H7 (cell line): ENCODE measurements at places on chromosomes 5 and 9. TPM values are rescaled to one million over a fixed set of nuclear protein-coding genes. Genes with fewer than 3 reads are reported as not detected.

The TOR1A gene
- total RNA-seq: 22.9 and 27.1 TPM in 2 replicates

GRCh38 chr5:1483856-1484729 is 38.9 kb upstream of the SLC6A3 start:
- no peak for DNase-seq

The WNT8A gene
- 7.5 and 13.2 TPM in 2 replicates for total RNA-seq

GRCh38 chr5:37637165-37637845 is 202.5 kb downstream of the GDNF start:
- no peak for DNase-seq

The LIFR gene
- 10.5 and 11.8 TPM in 2 replicates for total RNA-seq

DNA sequence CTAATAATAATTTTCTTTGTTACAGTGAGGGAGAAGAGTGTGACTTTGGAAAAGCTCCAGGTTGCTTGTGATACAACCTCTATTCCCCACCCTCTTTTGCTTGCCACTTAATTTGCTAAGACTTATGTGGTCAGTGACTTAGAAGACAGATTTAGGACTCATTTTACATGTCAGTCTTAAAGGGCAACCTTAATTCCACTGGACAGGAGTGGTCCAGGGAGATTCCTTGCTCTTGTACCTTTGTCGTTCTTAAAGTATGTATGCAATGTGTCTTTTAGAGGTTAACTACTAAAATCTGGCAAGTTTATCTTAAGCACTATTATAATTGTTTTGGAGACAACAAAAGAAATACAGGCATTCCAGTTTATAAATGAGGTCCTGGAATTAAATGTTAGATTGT is 20.0 kb downstream of the SLC30A5 start:
- DNase-seq: no peak

The ACOT12 gene
- total RNA-seq: not detected in 2 replicates

The EPB41L4B gene
- 9.1 and 11.8 TPM in 2 replicates for total RNA-seq

DNA sequence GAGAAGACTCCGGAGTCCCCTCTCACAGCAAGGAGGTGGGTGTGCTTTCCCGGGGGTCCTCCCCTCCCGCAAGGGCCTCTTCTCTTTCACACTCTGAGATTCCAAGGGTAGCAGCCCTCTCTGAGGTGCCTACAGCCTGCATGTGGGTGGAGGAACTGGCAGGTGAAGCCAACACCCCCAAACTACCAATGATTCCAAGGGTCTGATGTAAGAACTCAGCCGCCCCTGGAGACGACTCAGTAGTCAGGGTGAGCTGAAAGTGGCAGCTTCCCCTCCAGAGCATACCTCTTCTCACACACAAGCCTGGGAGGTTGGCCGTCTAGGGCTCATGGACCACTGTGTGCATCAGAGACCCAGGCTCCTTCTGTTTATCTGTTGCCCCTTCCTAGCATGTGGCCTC is 66.1 kb downstream of the TSPAN17 start:
- DNase-seq: no peak

The BTNL8 gene
- 0.21 and 0.22 TPM in 2 replicates for total RNA-seq

The PROB1 gene
- total RNA-seq: 1.4 and 1.7 TPM in 2 replicates

The FOXD4L3 gene
- total RNA-seq: 0.04 TPM in 1 of 2 replicates, not detected in the other

DNA sequence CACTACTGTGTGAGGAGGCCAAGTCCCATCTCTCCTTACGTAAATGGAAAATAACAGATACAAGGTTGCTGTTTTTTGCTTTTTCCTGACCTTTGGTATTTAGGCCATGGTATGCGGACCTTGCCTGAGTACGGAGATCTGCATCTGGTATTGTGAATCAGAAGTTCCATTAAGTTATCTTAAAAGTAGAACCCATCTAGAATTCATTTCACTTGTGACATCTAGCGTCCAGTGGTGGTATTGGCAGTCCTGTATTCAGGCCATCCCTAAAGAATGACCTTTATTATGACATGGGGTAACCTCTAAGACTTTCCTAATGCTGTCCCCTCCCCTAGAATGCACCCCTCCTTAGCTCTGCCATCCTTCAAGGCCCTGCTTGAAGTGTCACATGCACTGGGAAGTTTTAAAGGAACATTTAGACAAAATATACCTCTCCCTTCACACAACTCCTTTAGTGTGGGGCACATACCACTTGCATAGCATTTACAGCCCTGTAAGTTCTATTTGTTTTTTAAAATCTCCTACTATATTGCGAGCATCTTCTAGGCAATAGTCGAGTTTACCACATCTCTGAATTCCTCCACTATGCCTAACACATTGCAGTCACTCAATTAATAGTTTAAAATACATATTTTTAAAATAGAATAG is 1.9 kb upstream of the SPDL1 start:
- DNase-seq: peak; percentile 27

DNA sequence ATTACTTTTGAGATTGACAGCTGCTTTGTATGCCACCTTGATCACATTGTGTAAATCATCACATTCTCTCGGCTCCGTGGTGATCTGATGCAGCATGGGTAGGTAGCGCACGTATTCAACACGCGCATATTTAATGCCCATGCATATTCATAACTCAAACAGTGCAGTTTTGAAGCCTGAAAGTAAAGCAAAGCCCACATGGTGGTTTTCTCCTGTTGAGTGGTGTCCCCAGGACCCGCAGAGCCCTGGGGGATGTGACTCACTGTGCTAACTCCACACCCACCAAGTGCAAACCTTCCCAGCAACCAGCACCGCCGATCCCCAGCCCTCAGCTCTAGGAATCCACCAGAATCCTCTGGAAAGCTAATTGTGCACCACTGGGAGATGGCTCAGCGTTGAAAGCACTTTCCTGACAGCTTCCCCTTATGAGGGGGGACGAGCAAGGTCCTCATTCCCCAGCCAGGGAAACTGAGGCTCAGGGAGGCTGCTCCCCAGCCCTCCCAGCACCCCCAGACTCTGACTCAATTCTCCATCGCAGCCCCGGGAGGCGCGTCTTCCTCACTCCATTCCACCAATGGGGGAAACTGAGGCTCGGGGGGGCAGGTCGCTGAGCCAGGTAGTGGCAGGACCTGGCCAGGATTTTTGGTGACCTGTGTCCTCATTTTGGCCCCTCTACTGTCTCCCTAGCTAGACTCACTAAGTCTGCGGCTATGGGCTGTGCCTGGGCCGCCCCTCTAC is 46.4 kb downstream of the SARDH start:
- no peak for DNase-seq

DNA sequence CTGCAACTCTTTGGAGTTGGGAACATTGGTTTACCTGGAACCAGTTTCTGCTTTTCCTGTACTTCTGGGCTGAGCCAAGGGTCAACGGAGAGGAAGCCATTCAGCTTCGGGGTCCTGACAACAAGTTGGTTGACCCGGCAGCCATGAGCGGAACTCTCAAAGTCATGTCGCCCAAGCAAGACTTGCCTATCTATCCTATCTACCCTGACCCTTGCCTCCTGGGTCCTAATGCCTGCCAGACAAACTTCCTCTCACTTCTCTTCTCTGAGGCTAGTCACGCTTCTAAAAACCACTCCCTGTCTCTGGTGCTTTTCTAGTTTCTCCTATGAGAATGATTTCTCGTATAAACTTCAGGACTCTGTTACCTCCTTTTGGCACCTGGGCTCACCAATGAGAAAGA is 44.7 kb upstream of the CRHBP start:
- no peak for DNase-seq

GRCh38 chr9:134011401-134011800 is 13.9 kb upstream of the BRD3OS start:
- no peak for DNase-seq

- DNase-seq: no peak
Observed at GRCh38 chr5:177462021-177462670, 11.3 kb downstream of the DBN1 start.

- no peak for DNase-seq
Observed at GRCh38 chr5:148776780-148777179, 49.6 kb upstream of the ADRB2 start.

- DNase-seq: no peak
Observed at GRCh38 chr9:129761293-129761900, 8.6 kb upstream of the PTGES start.

The PRR7 gene
- 11.4 and 12.1 TPM in 2 replicates for total RNA-seq

The AP3S1 gene
- total RNA-seq: 40.6 and 59.3 TPM in 2 replicates

The GLRA1 gene
- total RNA-seq: not detected in 2 replicates

GRCh38 chr9:105416840-105417239 is 31.0 kb upstream of the FSD1L start:
- no peak for DNase-seq

DNA sequence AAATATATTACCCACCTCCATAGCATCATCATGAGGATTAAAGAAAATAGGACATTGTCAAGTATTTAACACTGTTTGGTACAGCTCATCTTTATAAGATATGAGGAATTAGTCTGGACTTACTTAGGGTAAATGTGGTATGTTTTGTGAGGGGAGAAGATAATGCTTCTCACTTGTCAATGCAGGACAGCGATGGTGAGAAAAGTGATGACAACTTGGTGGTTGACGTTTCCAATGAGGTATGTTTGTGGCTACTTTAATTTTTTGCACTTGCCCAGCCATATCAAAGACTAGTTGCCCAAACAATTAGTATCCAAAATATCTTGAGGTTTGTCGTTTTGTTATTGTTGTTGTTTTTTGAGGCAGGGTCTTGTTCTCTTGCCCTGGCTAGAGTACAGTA is 133.9 kb downstream of the TLE4 start:
- DNase-seq: no peak

DNA sequence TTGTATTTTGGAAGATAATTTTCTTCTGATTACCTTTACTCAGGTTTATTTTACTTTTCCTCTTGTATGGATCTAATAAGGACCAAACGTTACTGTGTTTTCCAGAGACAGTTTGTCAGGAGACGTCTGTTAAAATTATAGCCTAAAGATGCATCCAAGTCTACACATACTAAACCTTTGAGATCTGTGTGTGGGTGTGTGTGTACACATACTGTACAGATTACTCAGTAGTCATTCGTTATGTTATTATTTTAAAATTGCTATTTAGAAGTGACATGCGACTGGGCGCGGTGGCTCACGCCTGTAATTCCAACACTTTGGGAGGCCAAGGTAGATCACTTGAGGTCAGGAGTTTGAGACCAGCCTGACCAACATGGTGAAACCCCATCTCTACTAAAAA is 51.6 kb upstream of the CNTLN start:
- no peak for DNase-seq

GRCh38 chr5:90873033-90873517 is 314.5 kb downstream of the ADGRV1 start:
- no peak for DNase-seq

The EFNA5 gene
- total RNA-seq: 5.3 and 7.8 TPM in 2 replicates

DNA sequence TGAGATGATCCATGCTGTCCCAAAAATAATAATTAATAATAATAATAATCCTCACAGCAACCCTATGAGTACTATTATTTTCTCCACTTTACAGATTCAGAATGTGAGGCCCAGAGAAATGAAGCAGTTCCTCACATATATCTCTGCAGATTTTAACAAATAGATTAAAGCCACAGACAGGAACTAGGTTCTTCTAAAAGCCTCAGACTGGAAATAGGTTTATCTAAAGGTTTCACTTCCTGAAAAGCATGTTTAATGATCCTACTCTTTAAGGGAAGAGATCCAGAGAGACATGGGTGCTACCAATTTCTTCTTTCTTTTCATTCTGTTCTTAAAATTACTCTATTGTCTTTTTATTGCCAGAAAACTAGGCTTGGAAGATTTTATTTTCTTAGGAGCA is 1079.4 kb upstream of the COX7C start:
- DNase-seq: no peak

GRCh38 chr9:99375481-99375880 is 153.4 kb downstream of the SEC61B start:
- no peak for DNase-seq

DNA sequence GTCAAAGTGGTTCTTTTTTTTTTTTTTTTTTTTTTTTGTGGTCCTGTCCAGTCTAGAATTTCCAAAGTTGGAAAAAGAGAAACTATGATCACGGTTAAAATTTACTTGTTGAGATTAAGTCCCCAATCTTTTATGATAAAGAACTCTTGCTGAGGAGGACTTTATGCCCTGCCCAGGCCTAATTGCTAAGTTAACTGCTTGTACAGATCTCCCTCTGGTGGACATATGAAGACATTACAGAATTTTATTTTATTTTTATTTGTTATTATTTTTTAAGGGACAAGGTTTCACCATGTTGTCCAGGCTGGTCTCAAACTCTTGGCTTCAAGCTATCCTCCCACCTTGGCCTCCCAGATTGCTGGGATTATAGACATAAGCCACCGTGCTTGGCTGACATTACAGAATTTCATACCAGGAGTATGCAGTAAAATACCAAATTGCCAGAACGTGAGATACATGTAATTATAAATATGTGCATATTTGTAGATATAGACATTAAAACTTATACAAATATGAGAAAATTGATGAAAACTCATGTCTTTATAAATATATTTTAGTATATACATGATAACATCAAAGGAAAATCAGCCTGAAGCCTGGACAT is 91.2 kb downstream of the RFK start:
- peak; percentile 19 for DNase-seq

DNA sequence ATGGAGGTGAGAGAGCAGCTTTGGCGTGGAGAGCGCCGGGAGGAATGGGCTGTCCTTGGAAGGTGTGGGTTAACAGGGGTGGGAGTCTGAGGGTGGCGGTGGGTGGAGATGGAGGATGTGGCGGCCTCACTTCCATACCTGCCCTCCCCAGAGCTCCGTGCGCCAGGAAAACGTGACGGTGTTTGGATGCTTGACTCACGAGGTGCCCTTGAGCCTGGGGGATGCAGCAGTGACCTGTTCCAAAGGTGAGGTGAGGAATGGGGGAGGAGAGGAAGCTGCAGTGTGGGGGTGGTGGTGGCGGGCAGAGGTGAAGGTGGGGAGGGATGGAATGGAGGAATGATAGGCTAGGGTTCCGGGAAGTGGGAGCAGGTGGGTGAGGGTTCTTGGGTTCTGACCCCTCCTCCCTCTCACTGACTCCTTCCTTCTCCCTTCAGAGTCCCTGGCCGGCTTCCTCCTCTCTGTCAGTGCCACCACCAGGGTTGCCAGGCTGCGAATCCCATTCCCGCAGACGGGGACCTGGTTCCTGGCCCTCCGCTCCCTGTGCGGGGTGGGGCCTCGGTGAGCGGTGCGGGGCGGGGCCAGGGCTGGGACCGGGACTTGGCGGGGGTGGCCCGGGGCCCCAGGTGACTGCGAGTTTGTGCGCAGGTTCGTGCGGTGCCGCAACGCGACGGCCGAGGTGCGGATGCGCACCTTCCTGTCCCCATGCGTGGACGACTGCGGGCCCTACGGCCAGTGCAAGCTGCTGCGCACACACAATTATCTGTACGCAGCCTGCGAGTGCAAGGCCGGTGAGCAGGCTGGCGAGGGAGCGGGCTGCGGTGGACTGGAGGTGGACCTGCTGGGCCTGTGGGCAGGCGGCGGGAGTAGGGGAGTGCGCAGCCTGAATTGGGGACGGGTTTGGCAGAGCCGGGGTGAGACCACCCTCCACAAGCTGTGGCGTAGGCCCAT is 17.1 kb downstream of the TMEM8B start:
- DNase-seq: peak; percentile 93
